HTR-8/SVneo (cell line): ENCODE measurements at places on chromosomes 16 and 17.

DNA sequence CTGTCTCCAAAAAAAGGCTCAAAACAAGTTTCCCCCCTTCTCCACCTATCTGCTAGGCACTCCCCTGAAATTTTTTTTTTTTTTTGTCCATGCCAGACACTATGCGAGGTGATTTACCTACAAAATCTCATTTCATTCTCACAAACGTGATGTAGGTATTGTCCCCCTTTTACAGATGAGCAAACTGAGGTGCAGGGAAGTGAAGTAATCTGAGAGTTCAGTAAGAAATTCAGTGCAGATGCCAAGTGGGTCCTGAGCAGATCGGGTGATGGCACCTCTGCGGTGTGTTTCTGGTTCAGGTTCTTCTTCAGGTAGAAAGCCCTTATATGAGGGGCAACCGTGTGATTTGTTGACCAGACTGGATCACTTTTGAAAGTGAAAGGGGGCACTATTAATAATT lies 9.7 kb downstream of the TBKBP1 start:
- no peak for DNase-seq

DNA sequence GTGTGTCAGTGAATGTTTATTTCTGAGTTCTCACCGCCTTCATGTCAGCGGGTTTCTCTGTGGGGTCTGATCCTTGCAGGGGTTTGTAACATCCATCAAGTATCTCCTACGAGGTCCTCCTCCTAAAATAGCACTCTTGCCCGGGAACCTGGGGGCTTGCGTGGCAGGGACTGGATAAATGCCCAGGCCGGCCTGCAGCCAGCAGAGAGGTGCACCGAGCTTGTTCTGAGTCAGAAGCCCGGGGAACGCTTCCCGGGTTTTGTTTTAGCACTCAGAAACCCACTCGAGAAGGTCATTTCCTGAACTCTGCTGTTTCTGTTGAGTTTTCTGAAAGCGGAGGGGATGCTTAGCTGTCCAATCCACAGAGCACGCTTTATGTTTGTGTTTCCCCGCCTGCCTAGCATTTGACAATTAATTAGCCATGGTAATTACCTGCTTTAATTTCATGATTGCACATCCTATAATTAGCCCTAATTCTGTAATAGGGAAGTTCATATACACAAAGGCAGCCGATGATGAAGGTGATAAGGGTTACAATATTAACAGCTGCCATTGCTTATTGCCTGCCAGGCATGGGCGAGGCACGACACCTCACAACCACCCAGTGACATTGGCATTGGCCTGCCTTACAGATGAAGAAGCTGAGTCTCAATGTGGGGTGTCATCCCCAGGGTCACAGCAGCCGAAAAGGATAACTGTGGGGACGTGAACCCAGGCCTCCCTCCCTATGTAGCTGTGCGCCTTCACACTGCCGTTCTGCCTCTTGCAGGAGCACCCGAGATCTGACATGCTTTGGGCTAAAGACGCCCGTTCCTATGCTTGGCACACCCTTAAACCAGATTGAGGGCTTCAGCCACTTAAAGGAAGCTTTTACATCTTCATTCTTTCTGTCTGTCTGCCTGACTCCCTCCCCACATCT lies 333.1 kb downstream of the CPPED1 start:
- no peak for DNase-seq

DNA sequence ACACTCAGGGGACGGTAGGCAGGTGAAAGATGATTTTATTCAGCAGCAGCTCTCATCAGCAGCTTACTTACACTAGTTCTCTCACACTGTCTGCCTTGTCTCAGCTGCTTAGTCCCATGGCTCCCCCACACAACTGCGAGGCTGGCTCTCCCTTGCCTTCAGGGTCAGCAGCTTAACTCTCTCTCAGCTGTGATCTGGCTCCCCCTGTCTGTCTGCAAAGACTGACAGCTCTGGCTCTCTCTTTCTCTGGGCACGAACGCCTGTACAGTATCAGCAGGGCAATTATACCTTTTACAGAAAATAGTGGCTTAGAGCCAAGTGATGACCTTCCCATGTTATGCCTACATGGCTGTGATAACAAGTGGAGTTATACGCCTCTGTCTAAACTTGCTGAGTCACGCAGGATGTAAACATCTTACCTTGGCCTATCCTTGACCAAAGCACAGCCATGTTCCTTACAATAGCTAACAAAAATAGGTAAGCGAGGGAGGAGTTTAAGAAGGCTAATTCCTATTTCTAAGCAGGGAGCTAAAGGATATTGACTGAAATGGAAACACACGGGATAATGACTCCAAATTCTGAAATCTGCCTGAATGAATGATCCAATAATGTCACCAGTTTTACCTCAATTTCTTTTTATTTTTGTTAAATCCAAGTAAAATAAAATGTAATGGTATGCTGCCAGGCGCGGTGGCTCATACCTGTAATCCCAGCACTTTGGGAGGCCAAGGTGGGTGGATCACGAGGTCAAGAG lies 1.1 kb upstream of the NDUFAB1 start:
- no peak for DNase-seq

- no peak for DNase-seq
Observed at GRCh38 chr17:15660077-15660476, 24.0 kb downstream of the TRIM16 start.

- peak; percentile 62 for DNase-seq
Observed at GRCh38 chr16:30958175-30959079, 873 bp downstream of the SETD1A start.

DNA sequence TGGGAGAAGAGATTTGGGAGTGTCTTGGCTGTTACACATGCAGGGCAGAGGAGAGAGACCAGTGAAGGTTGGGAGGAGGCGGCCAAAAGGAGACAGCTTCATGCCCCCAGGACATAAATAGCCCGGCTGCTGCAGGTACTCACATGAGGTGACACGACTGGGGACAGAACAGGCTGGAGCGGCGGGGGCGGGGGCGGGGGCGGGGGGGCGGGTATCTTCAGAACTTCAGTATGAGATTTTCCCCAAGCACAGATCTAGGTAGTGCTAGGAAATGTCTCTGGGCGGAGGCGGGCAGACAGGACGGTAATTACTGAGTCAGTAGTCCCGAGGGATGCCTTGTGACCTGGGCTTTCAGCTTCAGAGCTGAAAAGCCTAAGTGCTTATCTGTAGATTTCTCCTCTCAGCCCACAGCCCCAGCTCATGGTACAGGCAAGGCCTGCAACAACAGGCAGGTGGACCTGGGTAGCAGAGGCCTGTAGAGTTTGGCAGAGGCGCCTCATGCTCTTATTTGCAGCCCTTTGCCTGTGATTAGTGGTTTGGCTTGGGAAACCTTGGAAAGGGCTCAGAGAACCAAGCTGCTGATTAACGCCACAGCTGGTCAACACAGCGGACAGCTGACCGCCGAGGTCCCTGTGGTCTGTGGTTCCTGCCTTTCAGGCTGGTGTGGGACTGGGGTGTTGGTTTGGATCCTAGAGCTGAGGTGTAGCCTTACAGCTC lies 24.5 kb downstream of the UNK start:
- DNase-seq = no peak

GRCh38 chr16:53745753-53746266 lies 41.9 kb downstream of the FTO start:
- peak; percentile 51 for DNase-seq

GRCh38 chr16:8853611-8854010 lies 15.2 kb downstream of the CARHSP1 start:
- no peak for DNase-seq

GRCh38 chr17:66807182-66807581 lies 27.7 kb upstream of the CACNG5 start:
- DNase-seq = no peak

DNA sequence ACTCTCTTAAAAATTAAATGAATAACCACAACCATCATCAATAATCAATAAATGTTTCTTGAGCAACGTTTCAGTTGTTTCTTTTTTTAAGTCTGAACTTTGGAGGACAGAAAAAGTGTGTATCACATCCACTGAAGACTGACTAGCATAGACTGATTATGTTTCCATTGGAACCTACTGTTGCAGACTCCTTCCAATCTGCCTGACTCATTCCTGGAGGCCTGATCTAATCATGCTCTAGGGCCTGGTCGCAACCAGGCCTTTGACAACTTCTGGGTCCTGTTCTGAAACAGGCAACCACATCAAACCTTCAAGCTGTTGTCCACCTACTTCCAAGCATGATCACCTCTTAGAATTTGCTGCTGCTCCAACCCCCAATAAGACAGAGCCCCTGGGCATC lies 109.2 kb upstream of the NUDT7 start:
- DNase-seq = no peak

GRCh38 chr16:74695450-74696422 lies 4.9 kb downstream of the MLKL start:
- peak; percentile 99 for DNase-seq

DNA sequence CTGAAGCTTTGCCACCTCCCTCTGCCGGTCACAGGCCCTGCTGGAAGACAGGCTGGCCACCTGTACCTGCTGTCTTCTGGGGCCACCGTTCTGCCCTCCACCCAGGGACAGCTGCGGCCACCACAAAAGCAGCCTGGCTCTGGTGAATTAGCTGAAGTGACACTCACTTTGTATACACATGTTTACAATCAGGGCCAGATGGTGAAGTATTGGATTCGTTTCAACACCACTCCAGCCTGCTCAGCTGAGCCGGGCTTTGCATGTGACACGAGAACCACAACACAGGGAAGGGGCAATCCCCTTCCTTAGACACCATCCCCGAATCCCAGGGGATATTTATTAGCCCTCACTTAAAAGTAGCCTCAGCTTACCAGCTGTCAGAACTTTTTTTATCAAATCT lies 191.5 kb upstream of the RPL38 start:
- no peak for DNase-seq

DNA sequence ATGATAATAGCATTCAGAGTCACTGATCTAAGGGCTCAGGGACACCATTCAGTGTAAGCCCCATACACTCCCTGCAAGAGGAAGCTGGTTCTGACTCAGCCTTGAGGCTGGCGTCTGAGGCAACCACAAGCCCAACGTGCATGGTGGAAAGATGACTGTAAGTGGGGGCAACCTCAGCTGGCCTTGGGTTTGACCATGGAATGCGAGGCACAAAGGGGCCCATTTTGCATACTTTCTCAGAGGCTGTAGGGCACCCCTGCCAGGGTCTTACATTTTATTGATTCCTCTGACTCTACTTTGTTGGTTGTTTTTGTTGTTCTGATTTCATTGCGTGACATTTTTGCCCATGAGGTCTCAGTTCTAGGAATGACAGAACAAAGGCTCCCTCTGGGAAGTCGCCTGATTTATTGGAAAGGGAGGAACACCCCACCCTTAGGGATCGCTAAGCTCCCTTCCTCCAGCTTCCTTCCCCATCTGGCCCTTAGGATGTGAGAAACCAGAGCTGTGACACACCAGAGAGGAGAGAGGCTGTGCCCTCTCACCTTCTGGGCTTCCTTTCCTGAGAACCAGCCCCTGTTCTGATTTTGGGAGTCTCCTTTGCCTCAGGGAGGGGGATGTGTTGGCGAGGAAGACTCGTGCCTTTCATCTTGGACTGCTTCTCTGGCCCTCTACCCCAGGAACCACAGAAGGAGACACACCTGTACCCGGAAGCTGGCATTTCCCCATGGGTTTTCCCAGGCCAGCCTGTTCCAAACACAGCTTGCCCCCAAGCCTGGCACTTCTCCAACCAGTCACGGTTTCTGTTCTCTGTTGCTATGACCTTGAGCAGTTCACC lies 5.6 kb upstream of the CIITA start:
- peak; percentile 74 for DNase-seq

DNA sequence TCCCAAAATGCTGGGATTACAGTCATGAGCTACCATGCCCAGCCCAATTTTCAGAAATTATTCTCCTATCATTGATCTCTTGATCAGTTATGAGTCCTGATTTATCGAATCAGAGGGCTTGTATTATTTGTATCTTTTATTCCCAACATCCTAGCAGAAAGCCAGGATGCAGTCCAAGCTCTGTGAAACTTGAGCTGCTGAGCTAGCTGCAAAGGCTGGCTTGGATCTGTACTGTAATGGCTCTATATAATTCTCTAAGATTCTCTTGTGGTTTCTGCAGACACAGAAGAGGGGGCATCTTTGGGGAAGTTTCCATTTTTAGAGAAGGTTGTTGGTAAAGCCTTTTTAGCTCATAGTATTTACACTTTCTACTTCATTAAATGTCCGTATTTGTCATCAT lies 227.1 kb downstream of the MAP2K4 start:
- DNase-seq = no peak

DNA sequence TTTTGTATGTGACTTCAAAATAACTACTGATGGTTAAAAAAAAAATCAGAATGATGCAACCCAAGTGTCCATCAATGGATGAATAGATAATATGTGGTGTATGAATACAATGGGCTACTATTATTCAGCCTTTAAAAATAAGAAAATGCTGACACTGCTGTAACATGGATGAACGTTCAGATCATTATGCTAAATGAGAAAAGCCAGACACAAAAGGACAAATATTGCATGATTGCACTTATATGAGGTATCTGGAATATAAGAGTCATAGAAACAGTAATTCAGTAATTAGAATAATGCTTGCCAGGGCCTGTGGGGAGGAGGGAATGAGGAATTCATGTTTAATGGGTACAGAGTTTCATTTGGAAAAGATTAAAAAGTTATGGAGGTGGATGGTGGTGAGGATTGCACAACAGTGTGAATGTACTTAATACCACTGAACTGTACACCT lies 25.4 kb downstream of the TENT4B start:
- DNase-seq = no peak

- DNase-seq = no peak
Observed at GRCh38 chr16:55036371-55036821, 105.7 kb downstream of the IRX5 start.

DNA sequence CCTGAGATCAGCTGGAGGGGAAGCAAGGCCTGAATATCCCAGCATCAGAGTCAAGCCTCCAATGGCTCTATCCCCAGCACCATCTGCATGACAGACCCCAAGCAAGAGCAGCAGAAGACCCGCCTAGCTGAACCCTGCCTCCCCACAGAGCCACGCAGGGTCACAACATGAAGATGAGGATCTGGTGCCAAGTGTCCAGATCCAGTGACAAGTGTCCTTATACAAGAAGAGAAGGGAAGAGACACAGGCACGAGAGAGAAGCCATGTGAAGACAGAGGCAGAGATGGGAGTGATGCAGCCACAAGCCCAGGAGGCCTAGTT lies 28.9 kb downstream of the TNFRSF13B start:
- no peak for DNase-seq

DNA sequence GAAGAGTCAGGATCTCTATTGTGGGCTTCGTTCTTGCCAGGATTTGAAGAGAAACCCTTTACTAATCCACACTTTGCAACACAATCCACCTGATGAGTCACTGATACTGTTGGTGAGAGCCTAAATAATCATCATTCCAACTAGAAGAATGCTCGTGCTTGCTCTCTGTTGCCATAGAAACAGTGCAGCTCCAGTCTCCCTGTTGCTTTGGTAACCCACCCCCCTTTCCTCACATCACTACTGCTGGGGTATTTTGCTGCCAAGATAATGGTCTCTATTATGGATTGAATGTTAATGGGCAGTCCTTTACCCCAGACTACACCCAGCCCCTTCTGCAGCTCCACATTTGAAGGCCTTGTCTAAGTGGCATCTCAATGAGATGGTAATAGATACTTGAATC lies 190.4 kb downstream of the ABCC12 start:
- DNase-seq = no peak

DNA sequence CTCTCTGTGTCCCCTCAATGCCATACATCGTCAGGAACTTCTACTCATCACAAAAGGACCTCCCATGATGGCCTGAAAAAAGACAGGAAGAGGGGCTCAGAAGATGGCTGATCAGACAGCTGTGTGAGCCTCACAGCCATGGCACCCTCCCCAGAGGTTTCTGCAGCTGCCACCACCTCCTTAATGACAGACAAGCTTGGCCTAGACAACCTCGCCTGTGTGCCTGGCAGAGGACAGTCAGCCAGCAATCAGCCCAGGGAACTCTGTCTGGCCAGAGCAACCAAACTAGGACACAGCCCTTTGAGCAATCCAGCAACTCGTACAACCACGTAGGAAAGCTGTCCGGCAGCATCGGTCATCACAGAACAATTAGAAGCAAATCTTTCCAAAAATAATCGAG lies 54.2 kb upstream of the MED9 start:
- no peak for DNase-seq

GRCh38 chr17:7347630-7348477 lies 4.1 kb upstream of the KCTD11 start:
- DNase-seq = no peak
